ENCODE measurements at places on chromosomes 13 and 19. TPM values are rescaled to one million over a fixed set of nuclear protein-coding genes. Genes with fewer than 3 reads are reported as not detected.

The TRPC4 gene
- total RNA-seq, result under 0.01 TPM

The LAMP1 gene
- 265 TPM for total RNA-seq

The ZNF723 gene
- not detected for total RNA-seq

The KLK2 gene
- total RNA-seq, result not detected

The PPP6R1 gene
- total RNA-seq, result 17.9 TPM

The ZNF221 gene
- 1.7 TPM for total RNA-seq

The OR7A5 gene
- total RNA-seq, result not detected

The KCNJ14 gene
- total RNA-seq, result 1.3 TPM

The TEX101 gene
- total RNA-seq, result not detected

The NLRP11 gene
- not detected for total RNA-seq

The USHBP1 gene
- total RNA-seq, result under 0.01 TPM

The ZNF486 gene
- total RNA-seq, result 5.8 TPM

The CYP2A13 gene
- not detected for total RNA-seq

The NTN5 gene
- total RNA-seq, result 0.24 TPM

The TUBB4A gene
- not detected for total RNA-seq

The ZNF28 gene
- 27.0 TPM for total RNA-seq

The ZNF471 gene
- total RNA-seq, result 2.4 TPM

The CFD gene
- 8.9 TPM for total RNA-seq

The CCNA1 gene
- total RNA-seq, result 61.6 TPM

The KLK14 gene
- not detected for total RNA-seq

The ZNF446 gene
- total RNA-seq, result 4.3 TPM

The ANGPTL8 gene
- not detected for total RNA-seq

The ZNF93 gene
- 2.1 TPM for total RNA-seq

The FAAP24 gene
- total RNA-seq, result 0.96 TPM

The SRRM5 gene
- total RNA-seq, result not detected

The SERPINE3 gene
- total RNA-seq, result not detected

The PRRG2 gene
- 7.2 TPM for total RNA-seq

The LIM2 gene
- not detected for total RNA-seq

The EID2 gene
- total RNA-seq, result 5.1 TPM

The ZNF225 gene
- total RNA-seq, result 1.9 TPM

The KLK1 gene
- not detected for total RNA-seq

The DACH1 gene
- not detected for total RNA-seq

The ZSCAN4 gene
- 0.24 TPM for total RNA-seq

The GNG8 gene
- not detected for total RNA-seq

The OR7C1 gene
- under 0.01 TPM for total RNA-seq

The KCNRG gene
- total RNA-seq, result 4.5 TPM

The CCDC70 gene
- not detected for total RNA-seq

The DAPK3 gene
- 153 TPM for total RNA-seq

The ZFP30 gene
- 17.5 TPM for total RNA-seq

The C5AR2 gene
- total RNA-seq, result not detected

The C19orf81 gene
- not detected for total RNA-seq

The ATP7B gene
- 3.1 TPM for total RNA-seq

The DHDH gene
- total RNA-seq, result 8.4 TPM

The SULT2A1 gene
- total RNA-seq, result not detected

The TMEM143 gene
- 2.6 TPM for total RNA-seq

The ASF1B gene
- total RNA-seq, result not detected

The ADAMTSL5 gene
- 4.5 TPM for total RNA-seq

The ZNF575 gene
- total RNA-seq, result not detected

The ZNF208 gene
- 0.48 TPM for total RNA-seq

The ZNF570 gene
- 2.9 TPM for total RNA-seq

All from tracheal epithelial cell (primary cell).